Activated CD4-positive, alpha-beta T cell treated with anti-CD3 and anti-CD28 coated beads, Interleukin-2, amount 10 ng/mL, durations not matched to agents 24 days and 14 days (primary cell): ENCODE measurements at places on chromosomes 4 and X.

DNA sequence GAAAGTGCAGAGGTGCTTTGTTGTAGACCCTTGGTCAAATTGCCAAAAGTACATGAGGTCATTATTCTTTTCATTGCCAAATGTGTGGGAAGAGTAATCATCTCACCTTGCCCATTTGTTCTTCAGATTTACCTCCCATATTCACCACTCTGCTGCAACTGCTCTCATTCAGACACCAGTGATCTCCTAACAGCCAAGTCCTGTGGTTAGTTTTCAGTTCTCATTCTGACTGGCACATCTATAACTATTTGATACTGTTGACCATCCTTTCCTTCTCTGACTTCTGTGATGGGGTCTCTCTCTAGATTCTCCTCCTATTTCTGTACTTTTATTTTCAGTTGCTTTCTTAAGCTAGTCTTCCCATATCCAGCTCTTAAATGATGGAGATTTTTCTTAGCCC is 39.8 kb downstream of the GRIA3 start:
- no peak for DNase-seq

- DNase-seq, result no peak
Measured at GRCh38 chr4:142449771-142450373, 396.2 kb downstream of the INPP4B start.

DNA sequence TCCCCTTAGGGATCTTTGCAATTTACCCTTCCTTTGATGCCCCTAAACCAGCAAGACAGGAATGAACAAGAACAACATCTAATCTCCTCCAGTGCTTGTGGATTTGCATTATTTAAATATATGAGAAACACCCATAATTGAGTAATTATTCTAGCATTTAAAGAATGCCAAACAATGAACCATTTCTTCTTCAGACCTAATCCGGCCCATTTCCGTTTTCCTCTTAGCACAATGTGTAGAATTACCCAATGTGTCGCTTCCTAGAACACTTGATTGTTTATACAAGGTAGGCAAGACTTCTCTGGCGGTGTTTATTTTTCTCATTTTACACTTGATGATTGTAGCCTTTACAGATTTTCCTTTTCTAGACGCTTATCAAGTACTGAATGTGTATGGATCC is 43.5 kb downstream of the CLDN34 start:
- no peak for DNase-seq

DNA sequence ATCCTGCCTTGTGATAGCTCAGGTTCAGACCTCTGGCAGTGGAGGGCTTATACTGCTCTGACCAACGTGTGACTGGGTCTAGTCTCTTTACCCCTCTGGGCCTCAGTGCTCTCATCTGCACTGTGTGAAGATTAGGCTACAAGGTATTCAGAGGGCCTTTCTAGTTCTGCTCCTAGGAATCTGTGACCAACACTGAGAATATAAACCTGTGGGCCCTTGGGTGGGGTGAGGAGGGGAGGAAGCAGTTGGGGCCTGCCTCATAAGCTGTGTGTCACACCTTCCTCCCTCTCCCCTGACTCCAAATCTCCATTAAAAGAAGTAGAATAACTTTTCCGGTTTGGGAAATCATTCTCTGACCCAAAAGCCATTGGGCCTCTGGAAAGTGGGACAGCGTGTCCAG is 66.3 kb upstream of the MSN start:
- DNase-seq, result peak; percentile 63

DNA sequence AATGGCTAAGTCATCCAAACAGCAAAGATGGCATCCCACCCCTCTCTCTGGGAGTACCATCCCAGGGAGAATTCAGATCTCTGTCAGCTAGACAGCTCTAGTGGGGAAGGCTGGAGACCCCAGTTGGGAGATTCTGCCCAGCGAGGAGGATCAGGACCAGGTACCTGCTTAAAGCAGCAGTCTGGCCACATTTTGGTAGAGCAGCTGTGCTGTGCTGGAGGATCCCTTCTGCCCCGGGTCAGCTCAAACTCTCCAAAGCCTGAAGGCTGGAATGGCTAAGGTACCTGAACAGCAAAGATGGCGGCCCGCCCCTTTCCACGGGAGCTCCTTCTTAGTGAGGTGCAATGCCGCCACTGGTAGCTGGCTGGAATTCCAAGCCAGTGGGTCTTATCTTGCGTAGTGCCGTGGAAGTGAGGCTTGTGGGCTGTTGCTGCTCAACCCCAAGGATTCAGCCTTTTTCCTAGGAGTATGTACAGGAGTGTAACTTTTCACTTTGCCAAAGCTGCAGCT is 40.1 kb downstream of the SATL1 start:
- DNase-seq, result no peak

- no peak for DNase-seq
Measured at GRCh38 chr4:163833669-163834068, 339.2 kb downstream of the TMA16 start.

- DNase-seq, result no peak
Measured at GRCh38 chr4:139599076-139599475, 43.1 kb upstream of the SETD7 start.

GRCh38 chrX:47751670-47752069 is 85.0 kb upstream of the ZNF81 start:
- DNase-seq, result peak; percentile 70

DNA sequence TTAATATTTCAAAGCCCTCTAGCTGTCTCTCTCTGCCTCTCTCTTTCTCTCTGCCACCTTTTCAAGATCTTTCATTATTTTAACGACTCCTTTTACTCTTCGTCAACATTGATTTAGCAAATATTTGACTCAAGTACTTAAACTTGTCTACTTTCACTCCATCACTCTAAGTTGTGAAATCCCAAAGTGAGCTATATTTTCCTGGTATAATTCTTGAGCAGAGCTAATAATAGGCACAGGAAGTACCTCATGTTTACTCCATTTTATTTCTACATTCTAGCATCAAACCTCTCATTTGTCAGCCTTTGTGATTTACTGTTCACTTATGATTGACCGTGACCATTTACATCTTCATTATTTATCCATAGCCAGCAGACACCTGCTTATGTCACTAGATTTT is 482.5 kb downstream of the RPA4 start:
- no peak for DNase-seq

- no peak for DNase-seq
Measured at GRCh38 chrX:96440941-96441340, 243.7 kb upstream of the DIAPH2 start.
